ENCODE measurements at places on chromosomes 1 and 21.

- no peak for DNase-seq
Measured at GRCh38 chr1:97906567-97907241, 14.1 kb downstream of the DPYD start.

GRCh38 chr21:29235714-29236197 is 63.0 kb upstream of the BACH1 start:
- peak; percentile 39 for DNase-seq

GRCh38 chr1:18653367-18653766 is 22.7 kb downstream of the PAX7 start:
- DNase-seq = no peak

DNA sequence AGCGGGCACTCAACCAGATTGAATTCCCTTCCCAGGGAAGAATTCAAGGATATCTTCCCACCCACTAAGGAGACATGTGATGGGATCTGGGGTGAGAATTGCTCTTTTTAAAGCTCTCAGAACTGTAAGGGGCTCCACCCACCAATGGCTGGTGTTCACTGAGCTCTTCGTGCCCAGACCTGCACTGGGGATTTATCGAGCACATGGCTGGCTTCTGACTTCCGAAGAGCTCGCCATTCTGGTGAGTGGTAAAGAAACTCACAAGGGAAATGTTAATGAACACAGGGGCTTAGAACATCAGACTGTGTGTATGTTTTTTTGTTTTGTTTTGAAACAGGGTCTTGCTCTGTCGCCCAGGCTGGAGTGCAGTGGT is 9.8 kb downstream of the PADI3 start:
- no peak for DNase-seq

Measured in GM13977 (cell line).